CD4-positive, alpha-beta T cell treated with Interleukin-15 for 4 hours (primary cell): ENCODE measurements at places on chromosomes 5 and 9.
A peak's percentile ranks its signal among the peaks of the same experiment; 100 is the strongest.

DNA sequence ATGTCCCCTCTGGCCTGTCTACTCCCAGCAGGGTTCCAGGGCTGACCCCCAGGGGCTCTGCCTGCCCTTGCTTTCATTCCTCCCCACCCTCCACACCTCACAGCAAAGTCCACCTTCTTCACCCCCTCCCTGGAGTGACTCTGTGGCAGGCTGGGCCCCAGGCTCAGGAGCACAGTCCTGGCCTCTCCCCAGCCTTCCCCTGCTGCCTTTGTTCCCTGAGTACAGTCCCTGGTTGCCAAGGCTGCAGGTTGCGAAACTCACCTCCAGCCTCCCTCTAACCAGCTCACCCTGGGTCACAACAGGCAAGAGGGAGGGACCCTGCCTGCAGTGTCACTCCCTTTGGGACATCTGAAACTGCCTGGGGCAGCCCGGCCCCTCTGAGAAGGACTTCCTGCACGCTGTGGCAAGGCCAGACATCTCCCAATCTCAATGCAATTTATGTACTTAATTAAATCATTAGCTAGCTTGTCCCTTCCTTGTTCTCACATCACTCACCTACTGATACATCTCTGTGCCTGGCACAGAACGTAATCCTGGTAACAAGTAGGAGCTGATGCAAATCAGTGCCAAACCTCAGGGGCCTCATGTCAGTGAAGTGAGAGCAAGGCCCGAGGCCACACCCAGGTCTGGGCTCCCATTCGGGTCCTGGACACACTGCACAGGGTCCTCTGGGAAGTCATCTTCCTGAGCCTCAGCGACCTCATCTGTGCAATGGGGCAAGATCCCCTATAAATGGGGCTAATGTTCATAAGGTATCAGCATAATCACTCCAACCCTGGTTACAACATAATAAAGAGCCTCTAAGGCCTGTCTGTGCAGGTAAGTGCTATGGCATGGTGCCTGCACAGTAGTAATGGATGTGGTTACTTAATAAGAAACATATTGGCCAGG lies 27.3 kb upstream of the TRIM14 start:
- no peak for DNase-seq

GRCh38 chr5:65037831-65038815 lies 269.4 kb downstream of the CWC27 start:
- peak; percentile 37 for DNase-seq

- DNase-seq: no peak
These were observed 157.2 kb downstream of the CDH10 start for GRCh38 chr5:24487368-24488229.

DNA sequence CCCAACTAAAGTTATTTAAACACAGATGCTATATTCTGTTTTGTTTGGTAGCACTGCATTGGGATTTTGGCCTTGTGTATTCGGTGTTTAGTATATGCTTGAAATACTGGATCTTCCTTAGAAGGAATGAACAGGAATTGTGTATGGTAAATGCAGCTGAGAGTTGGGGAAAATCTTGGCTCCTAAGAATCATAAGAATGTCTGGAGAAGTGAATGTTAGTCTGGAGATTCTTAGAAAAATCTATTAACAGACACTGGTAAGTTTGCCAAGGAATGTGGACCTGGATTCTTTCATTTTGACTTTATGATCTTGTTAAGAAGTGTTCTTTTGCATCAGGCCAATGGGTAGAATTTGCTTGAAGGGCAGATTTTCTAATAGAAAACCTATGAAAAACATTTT lies 38.9 kb downstream of the SNX30 start:
- no peak for DNase-seq

DNA sequence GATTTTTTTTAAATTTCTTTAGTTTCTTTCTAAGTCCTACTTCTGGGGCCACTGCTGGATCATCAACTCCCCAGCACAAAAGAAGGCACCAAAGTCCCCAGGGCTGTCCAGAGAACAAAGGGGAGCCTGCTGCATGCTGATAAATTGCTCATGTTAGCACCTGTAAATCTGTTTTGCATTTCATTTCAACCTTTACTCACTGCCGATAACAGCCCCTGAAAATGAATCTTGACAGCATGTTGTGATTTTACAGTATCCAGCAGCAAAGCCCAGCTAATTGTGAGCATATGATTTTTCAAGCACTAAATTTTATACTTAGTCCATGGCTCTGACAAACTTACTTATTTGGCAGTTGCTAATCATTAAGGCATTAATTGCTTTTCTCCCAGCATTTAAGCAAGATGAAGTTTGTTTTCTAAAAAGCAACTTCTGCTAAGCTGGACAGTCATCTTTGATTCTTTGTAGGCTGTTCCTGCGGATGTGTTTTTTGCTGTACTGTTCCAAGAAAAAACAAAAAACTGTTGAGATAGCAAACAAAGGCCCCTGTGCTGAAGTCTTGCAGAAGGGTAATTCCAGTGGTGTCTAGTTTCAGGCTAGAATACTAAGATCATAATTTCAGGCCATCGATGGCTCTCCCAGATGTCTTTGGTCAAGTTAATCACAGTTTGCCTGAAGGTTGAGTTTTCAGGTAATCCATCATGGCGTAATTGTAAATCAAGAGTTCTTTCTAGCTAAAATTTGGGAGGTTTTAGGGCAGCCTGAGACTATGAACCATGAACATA lies 73.1 kb upstream of the GAS1 start:
- no peak for DNase-seq

GRCh38 chr5:112551419-112552032 lies 132.4 kb upstream of the EPB41L4A start:
- peak; percentile 68 for DNase-seq

- no peak for DNase-seq
These were observed 20.6 kb downstream of the DYNC2I2 start for GRCh38 chr9:128636024-128636390.

DNA sequence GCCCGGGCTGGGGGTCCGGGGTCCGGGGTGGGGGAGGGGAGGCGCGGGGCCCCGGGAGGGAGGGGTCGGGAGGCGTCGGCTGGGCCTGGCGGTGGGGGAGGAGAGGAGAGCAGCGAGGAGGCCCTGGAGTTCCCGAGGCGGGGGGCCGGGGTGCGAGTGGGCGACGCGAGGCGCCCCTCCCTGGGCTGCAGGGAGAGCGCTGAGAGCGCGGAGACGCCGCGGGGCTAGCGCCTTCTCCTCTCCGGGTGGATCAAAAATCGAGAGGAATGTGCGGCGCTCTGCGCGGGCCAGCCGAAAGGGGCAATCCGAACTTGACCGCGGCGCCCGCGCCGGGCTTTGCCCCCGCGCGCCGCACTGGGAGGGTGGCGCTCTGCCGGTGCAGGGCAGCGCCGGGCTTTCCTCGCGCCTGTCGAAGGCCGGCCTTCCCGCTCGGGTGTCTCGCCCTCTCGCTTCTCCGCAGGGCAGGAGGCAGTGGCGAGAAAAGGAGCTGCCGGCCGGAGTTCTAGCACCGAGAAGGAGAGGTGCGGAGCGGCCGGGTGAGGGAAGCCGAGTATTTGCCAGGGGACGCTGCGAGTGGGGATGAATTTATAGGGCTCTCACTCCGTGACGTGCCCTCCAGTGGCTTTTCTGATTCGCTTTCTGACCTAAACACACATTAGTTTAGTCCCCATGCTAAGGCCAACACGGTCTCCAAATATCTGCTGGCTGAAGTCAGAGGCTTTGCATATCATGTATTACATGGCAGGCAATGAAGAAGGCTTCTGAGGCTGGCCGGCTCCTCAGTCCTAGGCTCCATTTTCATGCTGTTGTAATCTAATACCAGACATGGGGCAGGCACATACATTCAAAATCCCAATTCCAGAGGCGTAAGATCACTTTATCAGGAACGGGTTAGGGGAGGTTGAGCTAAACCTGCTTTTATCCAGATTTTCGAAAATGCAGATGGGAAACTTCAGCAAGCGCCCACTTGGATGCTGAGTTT lies 503 bp upstream of the GDNF start:
- no peak for DNase-seq

DNA sequence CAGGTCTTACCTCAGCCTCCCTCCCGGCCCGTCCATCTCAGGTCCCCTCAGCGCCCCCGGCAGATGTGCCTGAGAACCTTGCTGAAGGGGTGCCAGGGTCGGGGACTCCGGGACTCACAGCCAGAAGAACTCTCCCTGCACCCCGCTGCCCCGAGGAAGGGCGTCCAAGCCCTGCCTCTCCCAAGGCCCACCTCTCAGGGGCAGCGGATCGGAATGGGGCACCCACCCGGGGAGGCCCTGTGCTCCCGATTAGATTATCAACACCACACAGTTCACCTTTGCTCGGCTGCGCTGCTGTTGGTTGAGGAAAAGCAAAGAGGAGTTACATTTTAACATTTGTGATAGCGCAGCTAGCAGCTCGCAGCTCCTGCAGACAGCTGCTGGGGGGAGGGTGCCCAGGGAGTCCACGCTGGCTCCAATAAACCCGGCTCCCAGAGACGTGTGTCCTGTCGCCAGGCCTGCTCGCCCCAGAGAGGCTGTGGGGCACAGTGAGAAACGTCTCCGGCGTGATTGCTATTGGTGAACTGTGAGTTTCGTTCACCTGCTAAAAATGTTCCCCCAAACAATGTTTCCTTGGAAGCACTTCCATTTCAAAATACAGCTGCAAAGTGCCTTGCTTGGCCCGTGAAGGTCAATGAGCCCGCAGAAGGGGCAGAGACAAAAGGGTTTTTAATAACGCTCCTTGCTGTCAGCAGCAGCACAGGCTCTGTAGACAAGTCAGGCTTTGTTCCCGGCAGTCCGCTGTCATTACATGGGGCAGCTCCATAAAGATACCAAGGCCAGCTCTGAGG lies 18.6 kb upstream of the SLC6A19 start:
- no peak for DNase-seq

- no peak for DNase-seq
These were observed 42.1 kb upstream of the CTNNA1 start for GRCh38 chr5:138711087-138711486.

- no peak for DNase-seq
These were observed 215.4 kb upstream of the NR4A3 start for GRCh38 chr9:99606296-99606695.

DNA sequence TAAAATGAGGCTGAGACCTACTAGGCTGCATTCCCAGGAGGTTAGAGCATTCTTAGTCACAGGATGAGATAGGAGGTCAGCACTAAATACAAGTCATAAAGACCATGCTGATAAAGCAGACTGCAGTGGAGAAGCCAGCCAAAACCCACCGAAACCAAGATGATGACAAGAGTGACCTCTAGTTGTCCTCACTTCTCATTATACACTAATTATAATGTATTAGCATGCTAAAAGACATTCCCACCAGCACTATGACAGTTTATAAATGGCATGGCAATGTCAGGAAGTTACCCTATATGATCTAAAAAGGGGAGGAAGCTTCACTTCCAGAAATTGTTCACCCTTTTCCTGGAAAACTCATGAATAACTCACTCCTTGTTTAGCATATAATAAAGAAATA lies 88.6 kb downstream of the PLPPR1 start:
- no peak for DNase-seq

- no peak for DNase-seq
These were observed 39.7 kb downstream of the ZDHHC21 start for GRCh38 chr9:14653511-14653910.

DNA sequence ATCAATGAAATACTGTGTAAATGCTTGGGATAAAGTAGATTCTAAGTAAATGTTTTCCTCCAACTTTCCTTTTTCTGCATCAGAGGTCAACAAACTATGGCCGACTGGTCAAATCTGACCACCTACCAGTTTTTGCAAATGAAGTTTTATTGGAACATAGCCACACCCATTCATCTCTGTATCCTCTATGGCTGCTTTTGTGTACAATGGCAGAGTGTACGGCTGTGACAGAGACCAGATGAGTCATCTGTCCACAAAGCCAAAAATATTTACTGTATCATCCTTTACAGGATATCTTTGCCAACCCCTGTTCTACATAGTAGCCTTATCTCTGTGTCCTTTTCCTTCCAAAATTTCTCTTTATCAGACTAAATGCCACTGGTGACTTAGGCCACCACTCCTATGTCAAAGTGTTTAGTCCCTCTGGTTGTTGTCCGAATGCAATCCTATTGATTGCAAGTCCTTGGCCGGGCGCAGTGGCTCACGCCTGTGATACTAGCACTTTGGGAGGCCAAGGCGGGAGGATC lies 218.4 kb upstream of the KLF4 start:
- no peak for DNase-seq

DNA sequence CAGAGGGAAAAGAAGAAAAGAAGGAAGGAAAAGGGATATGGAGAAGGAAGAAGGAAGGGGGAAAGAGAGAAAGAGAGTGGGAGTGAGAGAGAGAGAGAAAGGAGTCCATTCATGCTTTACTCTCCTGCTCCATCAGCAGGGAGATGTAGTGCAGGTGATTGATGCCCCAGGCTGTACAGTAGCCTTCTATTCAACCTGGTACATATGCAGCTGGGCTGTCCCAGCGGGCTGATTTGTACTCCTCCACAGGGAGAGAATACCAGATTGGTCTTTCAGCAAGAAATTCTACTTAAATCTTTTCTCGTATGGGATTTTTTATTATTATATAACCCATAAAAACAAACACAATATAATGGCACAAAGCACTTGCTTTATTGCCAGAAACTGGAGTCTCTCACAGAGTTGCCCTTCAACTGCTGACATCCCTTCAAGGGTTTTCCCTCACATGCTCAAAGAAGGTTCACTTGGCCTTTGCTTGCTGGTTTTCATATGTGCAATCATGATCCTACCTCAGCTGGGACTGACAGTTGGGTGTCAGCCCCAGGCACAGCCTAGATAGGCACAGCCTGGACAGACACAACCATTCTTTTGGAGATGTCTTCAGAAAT lies 380.1 kb upstream of the RIOK2 start:
- DNase-seq: no peak
